ENCODE measurements at places on chromosomes 3 and 15.

- DNase-seq: peak; percentile 73
Observed at GRCh38 chr3:173411375-173411973, 13.9 kb downstream of the NLGN1 start.

GRCh38 chr3:150081084-150081483 lies 110.4 kb upstream of the PFN2 start:
- DNase-seq: no peak

- no peak for DNase-seq
Observed at GRCh38 chr3:146148468-146148931, 12.5 kb downstream of the PLOD2 start.

GRCh38 chr3:38036906-38037305 lies 2.1 kb upstream of the DLEC1 start:
- DNase-seq: no peak

DNA sequence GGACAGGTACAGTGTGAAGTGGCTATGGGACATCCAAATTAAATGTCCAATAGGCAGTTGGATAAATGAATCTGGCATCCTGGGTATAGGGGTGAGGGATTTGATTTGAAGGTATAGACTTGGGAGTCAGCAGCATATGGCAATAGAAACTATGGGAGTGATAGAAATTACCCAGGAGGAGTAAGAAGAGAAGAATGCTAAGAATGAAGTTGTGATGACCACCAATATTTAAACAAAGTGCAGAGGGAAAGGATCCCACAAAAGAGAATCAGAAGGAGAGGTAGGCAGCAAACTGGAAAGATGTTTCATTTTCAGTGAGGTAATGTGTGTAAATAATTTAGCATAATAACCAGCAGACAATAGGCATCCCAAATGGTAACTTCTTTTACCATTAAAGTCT lies 13.8 kb upstream of the MSL2 start:
- no peak for DNase-seq

DNA sequence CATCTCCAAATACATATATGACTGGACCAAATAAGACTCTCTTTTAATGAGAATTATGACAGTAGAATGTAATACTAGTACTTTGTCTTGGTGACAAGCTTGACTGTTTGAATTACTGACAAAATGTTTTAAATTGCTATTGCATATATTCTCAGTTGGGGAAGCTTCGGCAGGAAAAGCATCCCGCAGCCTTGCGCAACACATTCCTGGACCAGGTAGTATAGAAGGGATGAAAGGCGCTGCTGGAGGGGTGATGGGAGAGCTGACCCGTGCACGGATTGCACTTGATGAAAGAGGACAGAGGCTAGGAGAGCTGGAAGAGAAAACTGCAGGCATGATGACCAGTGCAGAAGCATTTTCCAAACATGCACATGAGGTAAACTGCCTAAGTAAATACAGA lies 127.6 kb downstream of the POLQ start:
- DNase-seq: no peak

- DNase-seq: no peak
Observed at GRCh38 chr15:38054488-38054887, 120.0 kb downstream of the TMCO5A start.

DNA sequence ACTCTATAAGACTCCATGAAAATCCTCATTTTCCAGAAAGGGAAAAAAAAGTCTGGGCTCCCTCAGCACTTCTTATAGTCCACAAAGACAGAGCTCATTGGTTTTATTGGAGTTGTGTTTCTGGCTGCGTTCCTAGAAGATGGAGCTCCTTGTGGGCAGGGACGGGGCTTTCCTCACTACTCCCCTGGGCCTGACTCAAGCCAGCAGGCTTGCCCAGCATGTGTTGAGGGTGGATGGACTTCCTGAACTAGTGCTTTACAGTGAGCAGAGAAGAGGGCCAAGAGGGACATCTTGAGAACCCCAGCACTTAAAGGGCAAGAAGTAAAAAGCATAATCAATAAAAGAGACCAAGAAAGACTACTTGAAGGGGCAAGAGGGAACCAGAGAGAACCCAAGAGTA lies 43.2 kb upstream of the EPHB1 start:
- no peak for DNase-seq

GRCh38 chr15:89177633-89178306 lies 43.6 kb downstream of the RLBP1 start:
- DNase-seq: peak; percentile 75

DNA sequence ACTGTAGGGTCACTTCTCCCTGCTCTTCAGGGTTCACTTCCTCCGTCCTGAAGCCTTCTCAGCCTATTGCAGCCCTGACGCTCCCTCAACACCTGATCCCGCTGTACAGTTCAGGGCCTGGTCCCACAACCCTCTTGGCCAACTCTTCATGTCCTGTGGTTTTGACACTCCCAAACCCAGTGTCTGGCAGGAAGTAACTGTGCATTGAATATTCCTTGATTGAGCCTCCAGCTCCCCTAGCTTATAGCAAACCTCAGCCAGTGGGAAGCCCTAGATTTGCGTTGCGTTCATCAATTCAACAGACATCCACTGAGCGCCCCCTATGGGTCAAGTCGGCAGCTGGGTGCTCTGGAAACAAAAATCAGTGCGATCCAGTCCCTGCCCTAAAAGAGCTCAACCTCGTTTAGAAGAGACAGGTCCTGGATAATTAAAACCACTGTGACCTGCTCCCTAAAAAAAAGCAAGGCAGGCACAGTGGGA lies 13.5 kb downstream of the UBAP1L start:
- DNase-seq: peak; percentile 59

DNA sequence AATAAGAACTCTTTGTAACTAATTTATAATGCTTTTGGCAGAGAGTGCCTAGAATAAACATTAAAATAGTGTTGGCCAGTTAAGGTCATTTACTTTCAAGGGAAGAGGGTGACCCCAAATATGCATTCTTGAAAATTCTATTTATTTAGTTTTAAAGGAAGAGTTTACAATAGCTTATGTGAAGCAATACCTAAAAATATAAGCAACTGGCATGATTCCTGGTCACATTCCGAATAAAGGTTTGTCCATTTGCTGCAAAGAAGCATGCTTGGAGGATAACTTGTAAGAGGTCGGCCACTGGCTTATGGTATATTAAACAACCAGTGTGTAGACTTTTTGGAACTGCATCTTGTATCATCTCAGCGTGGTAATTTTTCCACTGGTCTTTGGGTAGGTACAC lies 10.2 kb downstream of the MITF start:
- no peak for DNase-seq

GRCh38 chr3:176120507-176120906 lies 1076.8 kb downstream of the TBL1XR1 start:
- no peak for DNase-seq

- DNase-seq: no peak
Observed at GRCh38 chr15:98581715-98582114, 66.6 kb upstream of the IGF1R start.

- no peak for DNase-seq
Observed at GRCh38 chr15:26628879-26629529, 143.9 kb downstream of the GABRB3 start.

- no peak for DNase-seq
Observed at GRCh38 chr15:47964229-47964628, 156.6 kb upstream of the SLC24A5 start.

Measured in midbrain (tissue), 1 donor.